ENCODE measurements at places on chromosomes 3 and 15.

GRCh38 chr3:48194446-48195071 lies 6.3 kb upstream of the CDC25A start:
- DNase-seq: peak; percentile 10

- DNase-seq: no peak
Observed at GRCh38 chr15:94910166-94910565, 678.8 kb downstream of the MCTP2 start.

- DNase-seq: no peak
Observed at GRCh38 chr3:23741036-23741706, 64.6 kb upstream of the UBE2E1 start.

DNA sequence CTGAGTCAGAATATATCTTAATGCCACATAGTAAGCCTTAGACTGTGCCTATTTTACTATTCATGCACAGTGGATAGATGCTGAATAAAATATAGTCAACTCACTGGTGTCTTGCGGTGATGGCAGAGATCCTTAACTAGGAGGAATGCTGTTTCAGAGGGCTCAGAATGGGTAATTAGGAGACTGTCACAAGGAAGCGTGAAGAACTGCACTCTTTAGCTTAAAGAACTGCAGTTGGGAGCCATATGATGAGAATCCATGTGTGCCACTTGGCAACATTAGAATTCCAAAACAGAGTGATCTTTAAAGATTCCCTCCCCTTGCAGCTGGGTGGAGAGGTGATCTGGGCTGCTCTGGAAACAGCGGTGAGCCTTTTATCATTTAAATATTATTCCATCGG lies 357.6 kb downstream of the MCTP2 start:
- DNase-seq: no peak

DNA sequence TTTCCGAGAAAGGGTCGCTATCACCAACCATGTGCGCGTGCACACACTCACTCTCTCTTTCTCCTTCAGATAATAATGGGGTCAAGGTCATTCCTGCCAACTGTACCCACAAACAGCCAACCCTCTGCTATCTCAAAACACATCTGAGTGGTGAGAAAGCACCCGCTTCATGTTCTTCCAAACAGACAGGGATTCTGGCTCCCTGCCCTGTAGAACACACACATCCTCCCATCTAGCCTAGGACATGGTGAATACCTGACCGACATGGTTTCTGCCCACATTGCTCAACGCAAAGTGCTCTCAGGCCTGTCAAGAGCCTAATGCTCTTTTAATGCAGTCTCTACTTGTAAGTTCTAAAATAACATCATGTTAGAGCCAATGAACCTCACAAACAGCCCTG lies 302.2 kb downstream of the FOXP1 start:
- DNase-seq: no peak

- DNase-seq: no peak
Observed at GRCh38 chr3:183714622-183715021, 17.0 kb downstream of the YEATS2 start.

GRCh38 chr3:29281344-29282241 lies 722 bp downstream of the RBMS3 start:
- peak; percentile 1 for DNase-seq

DNA sequence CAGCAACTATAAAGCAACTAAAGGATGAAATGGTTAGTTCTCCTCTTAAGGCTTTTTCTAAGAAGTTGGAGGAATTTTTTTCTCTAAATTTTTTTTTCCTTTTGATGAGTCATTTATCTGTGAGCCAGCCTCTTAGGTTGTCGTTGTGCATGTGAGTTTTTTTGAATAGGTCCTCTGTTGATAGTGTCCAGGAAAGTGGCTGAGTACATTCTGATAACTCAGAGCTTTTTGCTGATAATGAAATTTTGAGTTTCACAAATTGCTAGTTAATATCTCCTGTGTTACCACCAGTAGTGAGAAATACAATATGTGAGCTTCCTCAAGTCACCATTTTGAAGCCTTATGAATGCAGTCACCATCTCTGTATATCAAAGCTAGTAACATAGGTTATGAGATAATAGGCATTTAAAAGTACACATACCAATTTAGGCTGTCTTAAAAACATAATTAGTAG lies 7.1 kb upstream of the LXN start:
- DNase-seq: no peak

DNA sequence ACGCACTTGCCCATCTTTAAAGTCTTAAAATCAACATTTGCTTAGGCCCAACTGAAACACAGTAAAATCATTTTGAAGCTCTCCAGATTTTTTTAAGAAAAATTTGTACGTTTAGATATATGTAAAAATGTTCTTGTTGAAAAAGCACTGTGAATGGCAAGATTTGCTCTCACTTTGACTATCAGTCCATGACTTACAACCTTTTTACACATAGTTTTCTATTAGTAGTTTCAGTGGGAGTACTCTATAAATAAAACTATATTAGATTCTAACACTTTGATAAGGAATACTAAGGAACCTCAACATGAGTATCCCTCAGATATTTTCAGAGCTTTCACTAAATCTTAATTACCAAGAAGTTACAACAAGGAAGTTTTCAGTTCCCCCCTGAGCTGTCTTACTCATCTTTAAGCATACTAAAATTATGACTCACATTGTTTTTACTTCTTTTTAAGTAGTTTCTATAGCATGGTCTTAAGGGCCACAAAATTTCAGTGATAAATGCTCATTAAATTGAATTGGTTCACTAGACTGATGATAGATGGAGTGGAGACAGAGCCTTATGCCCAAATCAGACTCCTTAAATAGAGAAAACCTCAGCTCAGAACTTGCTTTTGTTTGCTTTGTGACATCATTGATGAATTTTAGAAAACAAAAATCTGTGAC lies 31.6 kb upstream of the RAP2B start:
- DNase-seq: no peak

GRCh38 chr15:41881550-41881919 lies 12.3 kb downstream of the SPTBN5 start:
- no peak for DNase-seq

DNA sequence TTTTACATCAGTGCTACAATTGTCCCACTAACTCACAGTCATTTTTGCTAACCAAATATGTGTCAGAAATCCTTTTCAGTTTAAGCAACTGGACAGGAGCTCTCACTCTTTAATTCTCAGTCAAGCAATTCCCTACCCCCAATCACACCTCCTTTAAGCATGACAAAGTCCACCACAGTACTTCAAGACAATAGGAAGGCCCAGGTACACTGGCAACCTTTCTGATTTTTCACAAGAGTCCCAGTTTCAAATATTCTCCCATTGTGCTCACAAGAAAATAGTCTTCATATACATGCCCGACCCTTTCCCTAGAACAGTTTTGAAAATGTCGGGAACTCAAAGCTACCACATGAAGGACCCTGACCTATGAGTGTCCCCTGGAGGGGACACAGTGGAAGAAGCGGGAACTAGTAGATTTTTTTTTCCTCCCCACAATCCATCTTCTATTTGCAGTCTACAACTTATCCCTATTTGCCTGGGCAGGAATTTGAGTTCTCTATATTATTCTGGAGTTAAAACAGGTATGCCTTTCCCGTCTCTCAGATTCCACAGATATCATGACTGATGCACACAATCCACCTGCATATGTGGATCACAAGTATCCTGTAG lies 413.5 kb downstream of the TIGIT start:
- no peak for DNase-seq

DNA sequence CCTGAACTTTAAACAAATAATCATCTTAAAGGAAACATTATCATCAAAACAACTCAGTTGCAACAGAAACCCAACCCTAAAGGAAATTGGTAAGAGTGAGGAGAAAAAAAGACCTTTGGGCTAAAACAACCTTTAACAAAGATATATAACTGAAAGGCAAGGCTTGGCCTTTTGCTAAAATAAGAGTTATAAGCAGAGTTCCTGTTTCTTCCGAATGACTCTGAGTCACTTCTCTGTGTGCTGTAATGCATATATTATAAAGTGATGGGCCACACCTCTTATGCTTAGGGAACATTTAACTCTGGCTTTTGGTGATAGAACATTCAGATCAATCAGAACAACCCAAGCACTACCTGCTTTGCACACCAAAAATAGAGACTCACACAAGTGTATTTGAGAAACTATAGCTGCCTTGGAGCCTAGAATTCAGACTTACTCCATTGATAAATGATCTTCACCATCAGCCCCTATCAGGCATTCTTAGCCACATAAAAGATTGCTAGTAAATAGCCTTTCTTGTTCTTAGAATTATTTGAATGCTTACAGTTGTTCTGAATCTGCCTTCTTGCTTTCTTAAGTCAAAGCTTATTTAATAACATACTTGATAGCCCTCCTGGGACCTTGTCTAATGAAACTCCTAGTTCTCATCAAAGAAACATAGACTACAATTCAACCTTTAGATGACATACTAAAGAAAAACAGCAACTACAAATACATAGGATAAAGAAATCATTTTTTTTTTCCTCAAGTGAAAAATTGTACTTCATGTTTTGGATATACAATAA lies 294.2 kb upstream of the SEMA6D start:
- DNase-seq: no peak

DNA sequence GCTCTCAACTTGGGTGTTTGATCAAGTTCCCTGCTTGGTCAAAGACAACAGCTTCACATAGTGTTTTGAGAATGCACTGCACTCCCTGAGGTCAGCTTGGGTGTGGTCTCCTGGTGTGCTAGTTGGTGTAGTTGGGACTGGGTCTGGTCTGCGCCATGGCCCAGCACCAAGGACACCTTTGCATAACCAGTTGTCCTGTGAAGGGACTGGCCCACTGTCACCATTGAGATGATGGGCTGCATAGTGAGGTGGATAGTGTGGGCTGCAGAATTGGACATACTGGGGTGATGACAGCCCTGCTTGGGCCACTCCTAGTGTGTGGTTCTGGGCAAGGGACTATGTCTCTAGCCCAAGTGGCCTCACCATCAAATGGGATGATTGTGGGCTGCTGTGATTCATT lies 9.5 kb downstream of the RPSA start:
- DNase-seq: no peak

DNA sequence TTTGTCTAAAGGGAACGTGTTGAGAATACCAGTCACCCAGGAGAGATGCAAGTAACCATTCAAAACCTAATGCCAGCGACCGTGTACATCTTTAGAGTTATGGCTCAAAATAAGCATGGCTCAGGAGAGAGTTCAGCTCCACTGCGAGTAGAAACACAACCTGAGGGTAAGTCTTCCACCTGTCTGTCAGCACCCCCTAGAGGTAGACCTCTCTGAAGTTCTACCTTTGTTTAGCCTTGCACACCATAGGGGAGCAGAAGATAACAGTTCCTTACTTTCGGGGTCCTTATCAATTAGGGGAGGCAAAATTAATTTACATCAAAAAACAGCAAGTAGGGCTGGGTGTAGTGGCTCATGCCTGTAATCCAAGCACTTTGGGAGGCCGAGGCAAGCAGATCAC lies 124.4 kb downstream of the HCN4 start:
- DNase-seq: peak; percentile 26

- DNase-seq: no peak
Observed at GRCh38 chr3:22045882-22046281, 294.9 kb upstream of the ZNF385D start.

DNA sequence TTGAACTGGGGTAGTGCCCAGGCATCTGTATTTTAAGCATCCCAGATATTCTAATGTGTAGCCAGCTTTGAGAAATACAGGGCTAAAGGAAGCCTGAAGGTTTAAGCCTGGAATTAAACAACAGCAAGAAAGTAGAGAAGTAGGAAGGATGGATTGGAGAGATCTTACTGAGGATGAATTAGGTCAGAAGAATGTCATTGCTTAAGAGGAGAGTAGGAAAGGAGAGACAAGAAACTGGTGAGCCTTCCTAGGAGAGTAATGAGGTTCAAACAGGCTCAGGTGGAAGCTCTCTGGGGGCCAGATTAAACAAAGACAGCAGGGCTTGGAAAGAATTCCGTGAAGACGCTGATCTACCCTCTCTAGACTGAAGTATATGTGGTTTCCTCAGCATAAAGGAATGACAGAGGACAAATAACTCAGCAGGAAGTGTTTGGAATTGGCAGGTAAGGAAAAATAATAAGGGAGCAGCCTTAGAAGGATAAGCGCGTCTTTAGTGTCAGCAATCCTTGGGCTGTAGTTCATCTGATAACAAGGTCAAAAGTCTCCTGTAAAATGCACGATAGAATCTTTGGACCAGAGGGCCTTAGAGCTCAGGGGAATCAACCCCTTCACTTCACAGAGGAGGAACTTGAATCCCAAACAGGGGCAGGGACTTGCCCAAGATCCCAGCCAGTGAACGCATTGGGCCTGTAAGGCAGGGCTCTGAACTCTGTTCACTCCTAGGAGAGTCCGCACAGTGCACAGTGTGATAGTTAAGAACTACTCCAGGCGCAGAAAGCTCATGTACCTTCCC lies 90.9 kb downstream of the TP63 start:
- DNase-seq: no peak

DNA sequence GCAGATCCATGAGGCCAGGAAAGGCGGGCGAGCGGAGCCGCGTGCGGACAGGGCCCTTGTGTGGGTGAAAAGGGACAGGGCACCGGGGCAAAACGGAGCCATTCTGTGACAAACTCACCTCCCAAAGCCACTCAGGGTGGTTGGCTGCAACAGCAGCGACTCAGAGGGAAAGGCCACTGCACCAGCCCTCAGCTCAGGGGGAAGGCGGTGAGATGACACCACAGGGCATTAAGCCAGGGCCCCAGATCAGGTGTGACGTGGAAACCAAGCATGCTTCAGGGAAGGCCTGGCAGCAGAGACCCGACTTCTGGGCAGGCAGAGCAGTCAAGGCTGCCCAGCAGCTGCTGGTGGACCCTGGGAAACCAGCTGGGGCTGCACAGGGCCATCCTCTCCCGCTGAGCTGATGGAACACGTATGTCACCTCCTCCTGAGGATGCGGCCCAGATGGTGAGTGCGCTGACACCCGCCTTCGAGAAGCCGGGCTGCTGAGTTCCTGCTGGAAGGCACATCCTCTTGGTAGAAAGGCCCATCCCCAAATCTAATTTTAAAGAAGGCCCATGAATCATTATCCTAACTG lies 82.3 kb downstream of the CHSY1 start:
- no peak for DNase-seq

DNA sequence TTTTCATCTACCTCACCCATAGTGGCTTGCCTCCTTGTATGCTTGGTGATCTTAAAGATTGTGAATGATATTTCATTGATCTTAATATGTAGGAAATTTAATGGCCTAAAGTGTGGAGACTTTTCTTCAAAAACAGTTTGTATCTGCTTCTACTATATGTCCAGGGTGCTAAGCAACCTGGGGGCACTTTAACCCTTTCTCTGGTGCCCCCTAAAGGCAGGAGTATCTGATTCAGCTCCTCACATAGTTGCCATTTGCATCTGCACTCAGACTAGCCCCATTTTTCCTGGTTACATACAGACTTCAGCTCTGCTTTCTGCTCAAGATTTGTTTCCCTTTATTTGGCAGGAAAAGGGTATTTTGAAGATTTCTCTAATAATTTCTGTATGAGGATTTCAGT lies 5.2 kb upstream of the PFN2 start:
- DNase-seq: no peak

DNA sequence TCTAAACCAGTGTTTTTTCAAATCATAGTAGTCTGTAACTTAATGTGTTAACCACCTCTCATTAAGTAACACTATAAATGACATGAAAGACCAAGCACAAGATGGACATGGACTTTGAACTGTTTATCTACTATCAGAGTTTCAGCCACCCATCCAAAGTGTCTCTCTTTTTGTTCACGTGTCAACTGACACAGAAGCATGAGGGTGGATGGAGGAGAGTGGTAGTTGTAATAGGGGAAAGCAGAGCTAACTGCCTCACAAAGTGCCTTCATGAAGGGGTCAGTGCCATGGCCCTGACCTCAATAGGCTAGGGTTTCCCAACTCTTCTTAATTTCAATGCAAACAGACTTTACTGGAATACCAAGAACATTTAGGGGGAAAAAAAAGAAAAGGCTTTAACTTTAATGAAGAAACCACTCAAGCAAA lies 32.1 kb upstream of the TRPM7 start:
- no peak for DNase-seq

- no peak for DNase-seq
Observed at GRCh38 chr3:194814878-194815357, 129.2 kb downstream of the FAM43A start.

Measured in CD4-positive, alpha-beta T cell treated with Interleukin-12 subunit alpha and Interleukin-12 subunit beta, for 1 hour (primary cell).